ENCODE measurements at places on chromosomes 3 and 15.

- no peaks in the 10 kb centered on the region for H3K27me3 ChIP-seq
- H3K36me3 ChIP-seq, result no peaks in the 10 kb centered on the region
- H3K27ac ChIP-seq, result no peak overlapping the region
- H3K4me3 ChIP-seq, result no peak overlapping the region
- no peaks in the 10 kb centered on the region for H3K4me1 ChIP-seq
Observed at GRCh38 chr3:194906970-194907629, 221.4 kb downstream of the FAM43A start.

DNA sequence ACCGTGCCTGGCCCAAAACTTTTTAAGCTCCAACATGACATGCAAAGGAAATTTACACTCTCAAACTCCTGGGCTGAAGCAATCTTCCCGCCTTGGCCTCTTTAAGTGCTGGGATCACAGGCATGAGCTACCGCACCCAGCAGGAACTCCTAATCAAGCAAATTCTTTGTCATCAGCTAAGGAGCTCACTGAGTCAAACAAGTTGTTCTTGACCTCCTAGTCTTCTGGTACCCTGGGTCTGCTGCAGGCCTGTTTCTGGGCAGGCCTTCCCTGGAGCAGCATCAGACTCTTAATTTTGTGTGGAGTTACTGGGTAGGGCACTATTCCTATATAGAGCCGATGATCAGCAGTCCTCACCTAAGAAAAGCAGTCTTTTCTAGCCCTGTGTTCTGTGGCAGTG is 68.4 kb upstream of the FLNB start:
- H3K27me3 ChIP-seq, result no peaks in the 10 kb centered on the region
- no peak for DNase-seq
- no peaks in the 10 kb centered on the region for H3K36me3 ChIP-seq
- H3K4me3 ChIP-seq, result no peak overlapping the region
- H3K4me1 ChIP-seq, result no peaks in the 10 kb centered on the region

GRCh38 chr15:58015565-58015964 is 49.9 kb downstream of the ALDH1A2 start:
- H3K27ac ChIP-seq, result no peak overlapping the region
- no peaks in the 10 kb centered on the region for H3K4me1 ChIP-seq
- peaks cover 4% of the 10 kb centered on the region for H3K27me3 ChIP-seq
- H3K36me3 ChIP-seq, result no peaks in the 10 kb centered on the region

DNA sequence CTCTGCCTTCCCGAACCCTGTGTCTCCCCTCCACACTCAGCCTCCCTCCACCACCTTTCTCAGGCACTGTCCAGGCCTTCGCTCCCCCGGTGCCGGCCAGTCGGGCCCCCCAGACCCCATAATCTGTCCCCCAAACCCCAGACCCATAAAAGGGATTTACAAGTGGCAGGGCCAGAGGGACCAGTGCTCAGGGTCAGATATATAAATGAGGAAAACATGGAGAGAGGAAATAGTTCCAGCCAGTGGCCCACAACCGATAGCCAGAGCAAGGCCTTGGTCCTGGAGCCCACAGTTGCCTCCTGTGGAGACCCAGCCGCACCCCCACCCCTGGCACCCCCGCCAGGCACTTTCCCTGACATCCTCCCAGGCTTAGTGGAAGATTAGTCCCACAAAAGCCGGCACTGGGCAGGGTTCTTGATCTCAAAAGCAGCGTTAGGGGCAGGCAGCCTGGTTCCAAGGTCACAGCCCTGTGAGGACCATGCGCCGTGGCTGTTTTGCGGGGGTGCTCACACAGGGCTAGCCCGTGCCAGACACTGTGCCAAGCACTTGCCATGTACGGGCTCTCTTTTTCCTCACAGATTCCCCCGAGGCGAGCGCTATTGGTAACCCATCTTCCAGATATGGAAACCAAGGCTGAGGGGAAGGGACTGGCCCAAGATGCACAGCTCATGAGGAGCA is 1.1 kb upstream of the PLXND1 start:
- H3K4me3 ChIP-seq, result peak overlapping the region; percentile 60
- no peak for DNase-seq
- H3K4me1 ChIP-seq, result peaks cover 37% of the 10 kb centered on the region
- no peaks in the 10 kb centered on the region for H3K36me3 ChIP-seq
- H3K27ac ChIP-seq, result no peak overlapping the region
- no peaks in the 10 kb centered on the region for H3K27me3 ChIP-seq

GRCh38 chr3:139948898-139949297 is 13.9 kb downstream of the CLSTN2 start:
- H3K4me1 ChIP-seq, result no peaks in the 10 kb centered on the region
- no peak overlapping the region for H3K4me3 ChIP-seq
- no peak overlapping the region for H3K27ac ChIP-seq
- no peaks in the 10 kb centered on the region for H3K27me3 ChIP-seq
- H3K36me3 ChIP-seq, result no peaks in the 10 kb centered on the region
- DNase-seq, result no peak

DNA sequence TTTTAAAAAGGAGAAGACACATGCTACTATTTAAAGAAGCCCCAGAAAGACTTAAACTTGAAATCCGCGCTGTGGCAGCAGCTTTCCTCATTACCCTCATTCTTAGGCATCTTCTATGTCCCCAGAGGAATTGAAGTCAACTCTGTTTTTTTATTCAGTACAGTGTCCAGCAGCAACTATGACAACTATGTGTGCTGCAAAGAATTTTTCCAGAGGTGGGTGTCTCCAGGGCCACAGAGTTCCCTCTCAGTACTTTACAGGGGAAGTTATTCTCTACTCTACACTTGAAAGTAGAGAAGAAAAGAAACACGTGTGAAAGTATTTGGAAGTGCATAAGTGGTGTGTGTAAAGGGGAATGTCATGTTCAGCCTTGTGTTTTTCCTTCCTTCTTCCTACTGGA is 32.0 kb downstream of the GATM start:
- H3K27me3 ChIP-seq, result peaks cover 15% of the 10 kb centered on the region
- H3K27ac ChIP-seq, result no peak overlapping the region
- no peak overlapping the region for H3K4me3 ChIP-seq
- no peak for DNase-seq
- H3K4me1 ChIP-seq, result no peaks in the 10 kb centered on the region
- no peaks in the 10 kb centered on the region for H3K36me3 ChIP-seq

DNA sequence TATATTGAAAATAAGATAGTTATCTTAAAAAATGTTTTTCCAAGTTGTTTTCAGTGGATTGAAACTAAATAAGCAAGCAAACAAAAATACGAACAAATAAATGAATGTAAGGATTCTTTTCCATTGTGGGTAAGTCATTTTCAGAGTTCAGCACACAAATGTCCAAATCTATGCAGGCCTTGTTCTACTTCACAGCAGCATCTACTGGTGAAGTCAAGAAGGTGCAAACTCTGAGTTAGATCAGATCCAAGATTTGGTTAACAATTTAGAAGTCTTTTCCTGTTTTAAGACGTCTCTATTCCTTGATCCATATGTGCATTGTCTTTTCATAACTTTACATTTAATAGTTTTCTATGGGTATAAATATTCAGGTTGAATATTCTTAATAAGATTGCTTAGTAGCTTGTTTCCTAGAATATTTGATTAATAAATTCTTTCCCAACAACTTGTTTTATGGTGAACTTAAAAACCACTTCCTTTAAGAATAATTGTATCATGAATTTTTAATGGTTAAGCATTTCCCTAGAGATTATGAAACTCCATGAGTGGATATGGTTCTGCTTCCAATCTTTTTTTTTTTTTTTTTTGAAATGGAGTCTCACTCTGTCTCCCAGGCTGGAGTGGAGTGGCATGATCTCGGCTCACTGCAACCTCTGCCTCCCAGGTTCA is 10.5 kb downstream of the PTX3 start:
- no peak for DNase-seq
- no peak overlapping the region for H3K27ac ChIP-seq
- no peaks in the 10 kb centered on the region for H3K36me3 ChIP-seq
- no peaks in the 10 kb centered on the region for H3K27me3 ChIP-seq

DNA sequence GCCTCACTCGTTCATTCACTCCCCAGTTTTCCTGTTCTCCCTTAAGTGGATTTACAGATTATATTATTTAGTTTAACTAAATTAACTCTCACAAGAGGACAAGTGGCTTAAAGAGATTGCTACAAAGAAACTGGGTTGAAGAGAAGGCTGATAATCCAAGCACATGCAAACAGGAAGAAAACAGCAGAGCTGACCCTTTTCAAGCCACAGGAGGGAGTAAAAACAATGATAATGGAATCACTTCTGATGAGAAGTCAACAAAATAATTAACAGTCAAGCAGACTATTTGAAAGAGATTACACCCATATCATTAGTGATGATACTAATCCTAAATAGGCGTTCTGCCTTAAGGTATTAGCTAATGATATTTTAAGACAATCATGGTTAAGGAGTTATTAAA is 31.7 kb downstream of the BOC start:
- DNase-seq, result no peak
- peaks cover 6% of the 10 kb centered on the region for H3K4me1 ChIP-seq
- no peaks in the 10 kb centered on the region for H3K36me3 ChIP-seq
- H3K27ac ChIP-seq, result no peak overlapping the region
- no peak overlapping the region for H3K4me3 ChIP-seq

DNA sequence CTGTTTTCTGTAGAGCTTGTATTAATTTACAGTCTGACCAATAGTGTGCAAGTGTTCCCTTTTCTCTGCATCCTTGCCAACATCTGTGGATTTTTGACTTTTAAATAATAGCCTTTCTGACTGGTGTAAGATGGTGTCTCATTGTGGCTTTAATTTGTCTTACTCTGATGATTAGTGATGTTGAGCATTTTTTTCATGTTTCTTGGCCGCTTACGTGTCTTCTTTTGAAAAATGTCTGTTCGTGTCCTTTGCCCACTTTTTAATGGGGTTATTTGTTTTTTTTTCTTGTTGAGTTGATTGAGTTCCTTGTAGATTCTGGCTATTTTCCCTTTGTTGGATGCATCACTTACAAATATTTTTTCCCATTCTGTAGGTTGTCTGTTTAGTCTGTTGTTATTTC is 7.6 kb upstream of the ACOX2 start:
- no peak overlapping the region for H3K4me3 ChIP-seq
- no peaks in the 10 kb centered on the region for H3K27me3 ChIP-seq
- no peak for DNase-seq
- no peaks in the 10 kb centered on the region for H3K36me3 ChIP-seq
- no peaks in the 10 kb centered on the region for H3K4me1 ChIP-seq
- no peak overlapping the region for H3K27ac ChIP-seq

DNA sequence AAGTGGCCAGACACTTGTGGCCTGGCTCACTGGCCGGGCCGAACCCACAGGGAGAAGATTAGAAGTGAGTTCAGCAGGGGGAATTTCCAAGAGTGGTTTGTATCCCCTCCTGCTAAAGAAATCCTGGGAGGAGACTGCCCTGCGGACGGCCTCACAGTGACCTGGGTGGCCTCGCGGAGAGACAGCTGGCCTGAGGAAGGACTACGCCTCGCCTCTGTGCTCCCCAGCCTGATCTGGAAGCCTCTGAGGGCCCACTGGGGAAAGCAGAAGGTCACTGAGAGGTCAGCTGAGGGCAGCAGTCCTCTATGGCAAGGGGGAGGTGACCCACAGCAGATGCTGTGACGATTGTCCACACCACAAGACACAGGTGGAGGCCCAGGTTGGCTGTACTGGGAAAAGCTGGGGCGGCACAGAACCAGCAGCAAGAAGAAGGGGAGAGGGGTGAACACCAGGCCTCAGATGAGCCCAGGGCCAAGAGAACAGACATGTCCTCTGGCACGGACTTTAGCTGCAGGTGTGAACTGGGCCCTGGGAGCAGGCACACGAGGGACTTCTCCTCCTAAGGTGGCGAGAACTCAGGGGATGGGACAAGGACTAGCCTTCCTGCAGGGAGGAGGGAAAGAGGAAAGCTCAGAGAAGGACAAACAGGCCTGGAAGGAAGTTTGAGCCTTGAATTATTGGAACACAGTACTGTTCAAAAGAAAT is 37.2 kb upstream of the DLG1 start:
- H3K27me3 ChIP-seq, result peaks cover 2% of the 10 kb centered on the region
- H3K4me3 ChIP-seq, result no peak overlapping the region
- no peak for DNase-seq
- H3K36me3 ChIP-seq, result no peaks in the 10 kb centered on the region
- no peaks in the 10 kb centered on the region for H3K4me1 ChIP-seq
